Myocyte (in vitro differentiated cells): ENCODE measurements at places on chromosomes 2 and 18.

DNA sequence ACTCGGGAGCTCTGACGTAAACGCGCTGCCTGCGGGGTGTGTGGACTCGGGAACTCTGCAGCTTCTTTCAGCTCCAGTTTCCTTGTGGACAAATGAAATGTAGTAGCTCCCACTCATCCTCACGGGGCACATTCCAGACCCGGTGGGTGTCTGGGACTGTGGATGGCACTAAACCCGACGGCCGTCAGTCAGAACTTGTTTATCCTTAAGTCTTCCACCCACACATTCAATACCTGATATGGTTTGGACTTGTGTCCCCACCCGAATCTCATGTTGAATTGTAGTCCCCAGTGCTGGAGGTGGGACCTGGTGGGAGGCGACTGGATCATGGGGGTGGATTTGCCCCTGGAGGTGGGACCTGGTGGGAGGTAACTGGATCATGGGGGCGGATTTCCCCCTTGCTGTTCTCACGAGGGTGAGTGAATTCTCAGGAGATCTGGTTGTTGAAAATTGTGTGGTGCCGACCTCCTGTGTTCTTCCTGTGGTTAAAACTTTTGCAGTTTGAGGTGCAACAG lies 81.2 kb upstream of the SNTG2 start:
- no peak for DNase-seq

DNA sequence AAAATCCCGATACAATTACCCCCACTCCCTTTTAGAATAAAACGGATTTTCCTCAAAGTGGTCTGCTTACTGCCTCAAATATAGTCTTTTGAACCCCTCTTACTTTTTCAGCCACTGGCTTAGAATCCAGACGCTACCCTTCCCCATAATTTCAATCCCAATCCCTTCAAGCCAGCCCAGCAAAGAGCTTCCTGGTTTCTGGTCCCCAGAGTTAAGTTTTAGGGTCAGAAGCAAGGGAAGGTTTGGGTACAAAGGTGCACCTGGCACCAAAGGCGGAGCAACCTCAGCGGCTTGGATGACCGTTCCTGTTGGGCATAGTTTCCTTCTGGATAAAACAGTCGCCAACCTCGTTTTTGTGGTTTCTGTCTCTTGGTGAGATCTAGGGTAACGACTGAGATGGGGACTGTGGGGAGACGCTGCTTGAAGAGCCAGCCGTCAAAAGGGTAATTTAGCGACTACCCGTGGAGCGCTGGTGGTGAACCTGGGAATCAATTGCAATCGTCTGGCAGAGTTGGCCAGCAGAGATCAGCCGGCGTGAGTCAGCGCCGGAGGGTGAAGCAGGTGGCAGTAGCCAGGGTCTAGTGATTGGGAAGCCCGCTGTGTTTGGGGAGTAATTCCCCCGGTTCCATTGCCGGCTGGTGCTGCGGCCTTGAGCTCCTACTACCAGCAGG lies 1.6 kb downstream of the FEV start:
- no peak for DNase-seq

GRCh38 chr2:230601510-230601909 lies 111.1 kb upstream of the CAB39 start:
- DNase-seq: no peak

- DNase-seq: no peak
Observed at GRCh38 chr2:49840428-49840975, 686.2 kb upstream of the FSHR start.

DNA sequence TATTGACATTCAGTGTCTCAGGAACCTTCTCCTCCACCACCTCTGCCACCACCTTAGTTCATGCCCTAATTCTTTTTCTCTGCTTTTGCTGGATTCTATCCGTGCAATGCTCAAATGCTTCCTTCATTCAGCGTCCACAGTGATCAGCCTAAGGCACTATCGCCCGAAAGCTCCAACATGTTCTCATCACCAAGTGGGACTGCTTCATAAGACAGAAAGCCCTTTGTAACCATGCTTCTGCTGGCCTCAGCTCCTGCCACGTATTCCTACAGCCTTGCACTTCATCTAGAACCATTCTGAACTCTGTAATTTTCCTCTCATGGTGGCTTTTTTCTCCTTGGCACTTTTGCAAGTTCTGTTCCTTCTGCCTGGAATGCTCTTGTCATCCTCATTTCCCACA lies 222.9 kb downstream of the HNMT start:
- no peak for DNase-seq

- DNase-seq: peak; percentile 79
Observed at GRCh38 chr18:36752929-36753865, 75.6 kb downstream of the TPGS2 start.
